ENCODE measurements at places on chromosomes 7 and 10. TPM values are rescaled to one million over a fixed set of nuclear protein-coding genes. Genes with fewer than 3 reads are reported as not detected.
A peak's percentile ranks its signal among the peaks of the same experiment; 100 is the strongest.

KLHL7 gene
- total RNA-seq = 26.6 TPM

RTKN2 gene
- total RNA-seq = 0.39 TPM

PI4K2A gene
- 25.8 TPM for total RNA-seq

ZNF853 gene
- 30.3 TPM for total RNA-seq

GRCh38 chr10:103549349-103549685 lies 55.8 kb downstream of the NEURL1 start:
- H3K27ac ChIP-seq = no peak overlapping the region
- no peak overlapping the region for H3K4me3 ChIP-seq
- DNase-seq = no peak

DNA sequence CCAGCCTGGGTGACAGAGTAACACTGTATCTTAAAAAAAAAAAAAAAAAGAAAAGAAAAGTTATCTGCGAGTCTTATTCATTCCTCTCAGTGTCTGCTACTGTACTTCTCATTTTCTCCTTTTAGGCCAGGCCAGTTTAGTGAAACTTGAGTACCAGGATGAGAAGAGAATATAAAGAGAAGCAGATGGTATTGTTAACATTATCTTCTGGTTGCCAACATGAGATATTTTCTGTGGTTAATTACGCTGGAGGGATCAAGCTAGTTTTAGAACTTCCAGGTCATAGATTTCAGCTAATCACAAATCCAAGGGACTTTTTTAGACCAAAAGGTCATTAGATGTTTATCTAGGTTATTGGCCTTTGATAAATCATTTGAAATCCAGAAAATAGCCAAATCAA lies 252.6 kb upstream of the SMIM30 start:
- H3K4me3 ChIP-seq = no peak overlapping the region
- no peaks in the 10 kb centered on the region for H3K4me1 ChIP-seq
- H3K27ac ChIP-seq = no peak overlapping the region
- no peaks in the 10 kb centered on the region for H3K36me3 ChIP-seq

DNA sequence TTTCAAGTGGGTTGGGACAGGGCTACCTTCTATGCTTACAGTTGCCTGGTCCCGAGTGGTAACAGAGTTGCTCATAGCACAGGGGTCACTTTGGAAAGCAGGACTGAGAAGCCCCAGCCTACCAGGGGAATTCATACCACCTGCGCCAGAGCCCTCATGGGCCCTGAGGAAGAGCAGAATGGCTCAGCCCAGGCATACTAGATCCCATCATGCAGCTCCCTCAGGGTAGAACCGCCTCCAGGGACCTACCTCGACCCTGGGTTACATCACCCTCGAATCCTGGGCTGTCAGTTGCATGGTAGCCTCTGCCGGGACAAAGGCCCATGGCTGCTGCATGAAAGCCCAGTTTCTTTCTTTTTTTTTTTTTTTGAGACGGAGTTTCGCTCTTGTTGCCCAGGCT lies 2.9 kb downstream of the CUEDC2 start:
- H3K27me3 ChIP-seq = no peaks in the 10 kb centered on the region
- DNase-seq = no peak
- H3K4me1 ChIP-seq = peaks cover 14% of the 10 kb centered on the region

DNA sequence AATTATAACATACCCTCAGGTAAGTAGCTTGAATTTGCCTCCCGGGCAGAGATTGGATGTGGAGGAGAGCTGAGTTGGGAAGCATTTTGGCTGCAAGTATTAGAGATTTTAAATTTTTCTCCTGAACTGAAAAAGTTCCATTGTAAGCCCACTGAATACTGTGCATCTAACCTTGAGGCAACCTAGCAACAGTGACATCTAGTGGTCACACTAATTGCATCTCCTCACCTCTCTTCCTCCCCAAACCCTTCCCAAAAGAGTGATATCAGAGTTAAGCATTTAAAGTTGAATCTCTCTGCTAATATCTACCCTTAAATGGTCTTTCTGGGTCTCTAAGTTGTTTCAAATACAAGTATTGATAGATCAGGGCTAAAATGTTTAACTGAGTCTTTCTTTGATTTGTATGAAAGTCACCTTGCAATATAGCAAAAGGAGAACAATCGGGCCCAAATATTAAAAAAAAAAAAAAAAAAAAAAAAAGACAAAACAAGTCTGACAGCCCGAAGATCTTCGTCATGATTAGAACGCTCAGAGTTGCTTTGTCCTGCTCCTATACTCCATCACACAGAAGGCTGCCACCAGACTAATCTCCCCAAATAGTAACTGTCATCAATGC lies 40.4 kb upstream of the DLX5 start:
- H3K4me1 ChIP-seq = no peaks in the 10 kb centered on the region
- no peak for DNase-seq
- peaks cover 3% of the 10 kb centered on the region for H3K27me3 ChIP-seq
- no peak overlapping the region for H3K4me3 ChIP-seq
- H3K27ac ChIP-seq = no peak overlapping the region
- no peaks in the 10 kb centered on the region for H3K36me3 ChIP-seq

- H3K36me3 ChIP-seq = no peaks in the 10 kb centered on the region
- no peaks in the 10 kb centered on the region for H3K27me3 ChIP-seq
- no peak overlapping the region for H3K27ac ChIP-seq
- H3K4me3 ChIP-seq = no peak overlapping the region
Observed at GRCh38 chr10:34432589-34432988, 382.5 kb downstream of the PARD3 start.

- peak overlapping the region; percentile 41 for H3K27ac ChIP-seq
- peaks cover 41% of the 10 kb centered on the region for H3K4me1 ChIP-seq
- H3K36me3 ChIP-seq = no peaks in the 10 kb centered on the region
- no peaks in the 10 kb centered on the region for H3K27me3 ChIP-seq
- H3K4me3 ChIP-seq = no peak overlapping the region
- DNase-seq = peak; percentile 66
Observed at GRCh38 chr7:108017776-108018151, 14.8 kb upstream of the LAMB1 start.

DNA sequence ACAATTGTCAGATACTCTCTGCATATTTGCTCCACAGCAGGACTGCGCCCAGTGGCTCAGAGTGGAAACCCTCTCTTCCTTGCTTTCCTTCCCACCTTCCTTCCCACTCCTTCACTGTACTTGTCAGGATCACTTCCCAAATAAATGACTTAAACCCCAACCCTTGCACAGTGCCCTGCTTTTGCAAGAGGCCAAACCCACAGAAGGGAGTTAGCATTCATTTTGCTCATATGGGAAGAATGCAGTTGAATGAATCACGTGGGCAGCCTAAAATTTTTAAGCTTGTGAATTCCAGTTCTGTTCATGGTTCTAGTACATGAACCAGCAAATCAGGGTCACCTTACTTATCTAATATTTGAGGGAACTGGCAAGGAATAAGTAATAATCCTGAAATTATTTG lies 47.7 kb upstream of the SFMBT2 start:
- H3K27ac ChIP-seq = no peak overlapping the region
- no peak overlapping the region for H3K4me3 ChIP-seq
- no peaks in the 10 kb centered on the region for H3K27me3 ChIP-seq
- no peak for DNase-seq

DNA sequence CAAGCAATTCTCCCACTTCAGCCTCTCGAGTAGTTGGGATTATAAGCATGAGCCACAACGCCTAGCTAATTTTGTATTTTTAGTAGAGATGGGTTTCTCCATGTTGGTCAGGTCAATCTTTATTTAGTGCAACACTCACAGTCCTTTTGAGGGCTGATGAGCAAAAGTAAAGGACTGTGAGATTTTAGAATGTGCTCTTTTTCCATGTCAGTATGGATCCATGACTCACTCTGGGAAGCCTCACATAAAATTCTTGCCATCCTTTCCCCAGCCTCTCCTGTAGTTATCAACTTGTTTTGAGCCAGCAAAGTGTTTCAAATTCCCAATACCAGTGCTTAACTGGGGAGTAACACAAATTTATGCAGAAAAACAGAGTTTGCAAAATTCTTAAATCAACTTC lies 135.8 kb upstream of the CXCL12 start:
- H3K4me3 ChIP-seq = no peak overlapping the region
- no peak for DNase-seq
- no peaks in the 10 kb centered on the region for H3K36me3 ChIP-seq
- no peak overlapping the region for H3K27ac ChIP-seq
- no peaks in the 10 kb centered on the region for H3K27me3 ChIP-seq

DNA sequence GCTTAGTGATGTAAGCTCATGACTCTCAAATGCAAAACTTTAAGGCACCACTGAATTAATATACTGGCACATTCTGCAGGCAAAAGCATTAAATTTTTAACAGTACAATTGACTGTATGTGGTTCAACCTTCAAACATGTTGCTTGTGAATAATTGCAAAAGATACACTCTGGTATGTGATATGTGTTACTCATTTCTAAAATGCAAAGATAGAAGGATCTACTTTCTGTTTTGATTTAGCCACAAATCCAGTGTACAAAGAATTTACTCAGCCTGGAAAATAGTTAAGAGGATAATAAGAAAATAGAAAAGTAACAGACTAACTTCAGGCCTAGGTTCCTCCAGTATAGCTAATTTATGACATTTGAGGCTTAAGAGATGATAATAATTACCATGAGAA lies 66.6 kb upstream of the NOBOX start:
- no peak overlapping the region for H3K27ac ChIP-seq
- no peaks in the 10 kb centered on the region for H3K36me3 ChIP-seq
- no peak for DNase-seq
- no peak overlapping the region for H3K4me3 ChIP-seq
- H3K27me3 ChIP-seq = no peaks in the 10 kb centered on the region

Measured in esophagus muscularis mucosa (tissue), 4 donors.